ENCODE measurements at places on chromosomes 13 and 19.
A peak's percentile ranks its signal among the peaks of the same experiment; 100 is the strongest.

DNA sequence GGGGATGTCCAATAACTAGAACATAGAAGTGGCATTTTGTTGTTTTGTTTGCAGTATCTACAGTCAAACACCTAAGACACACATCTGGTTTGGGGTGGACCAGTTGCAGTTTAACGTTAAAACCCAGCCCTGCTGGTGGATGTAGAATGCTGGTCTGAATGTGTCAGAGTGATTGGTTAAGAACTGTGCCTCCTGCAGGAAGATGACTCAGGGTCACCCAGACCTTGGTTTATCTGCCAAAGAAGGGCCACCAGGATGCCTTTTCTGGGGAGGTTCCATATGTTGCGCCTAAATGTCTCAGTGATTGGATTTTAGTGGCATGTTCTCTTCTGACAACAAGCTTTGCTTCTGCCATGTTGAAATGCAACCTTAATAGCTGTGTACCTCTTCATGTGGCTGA lies 23.1 kb downstream of the ZNF536 start:
- DNase-seq: no peak

- no peak for DNase-seq
Measured at GRCh38 chr13:95220611-95221010, 80.6 kb downstream of the ABCC4 start.

- DNase-seq: no peak
Measured at GRCh38 chr19:35715355-35715809, 2.4 kb upstream of the KMT2B start.

DNA sequence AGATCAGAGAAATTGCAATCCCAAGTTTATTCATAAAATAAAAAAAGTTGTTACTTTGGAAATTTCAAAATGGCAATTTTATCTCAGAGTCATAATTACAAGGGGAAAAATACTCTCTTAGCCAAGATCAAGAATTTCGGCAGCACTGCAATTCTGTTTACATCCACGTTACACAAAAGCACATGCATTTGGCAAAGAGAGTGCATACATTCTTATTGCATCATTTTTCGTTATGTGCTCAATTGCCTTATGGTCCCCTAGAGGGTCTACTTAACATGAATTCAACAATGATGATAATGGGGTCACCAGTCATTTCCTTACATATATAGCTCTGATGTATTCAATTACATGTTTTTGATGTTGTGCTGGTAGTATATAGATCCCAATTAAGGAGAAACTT lies 498.0 kb downstream of the DIAPH3 start:
- DNase-seq: no peak

GRCh38 chr19:30686176-30686820 lies 314.1 kb downstream of the ZNF536 start:
- no peak for DNase-seq

- DNase-seq: no peak
Measured at GRCh38 chr19:39251081-39251480, 2.4 kb upstream of the IFNL4 start.

GRCh38 chr13:64553411-64554129 lies 2676.6 kb downstream of the PCDH9 start:
- DNase-seq: no peak

- no peak for DNase-seq
Measured at GRCh38 chr19:49524812-49525455, 2.9 kb upstream of the RCN3 start.

DNA sequence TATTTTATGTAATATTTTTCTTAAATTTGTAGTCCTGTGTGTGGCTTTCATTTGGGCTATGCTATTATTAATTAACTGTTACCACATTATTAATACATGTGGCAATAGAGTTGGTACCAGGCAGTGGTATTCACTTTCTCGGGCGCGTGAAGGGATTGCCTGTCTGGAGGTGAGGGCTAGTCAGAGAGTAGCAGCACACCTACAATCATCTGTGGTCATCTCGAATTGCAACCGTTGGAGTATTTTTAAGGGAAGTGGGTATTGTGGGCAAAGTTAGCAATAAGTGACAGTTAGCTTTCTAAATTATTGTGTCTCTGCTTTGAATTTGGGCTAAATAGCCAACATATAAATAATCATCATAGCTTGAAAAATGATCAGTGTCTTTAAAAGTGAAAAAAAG lies 20.0 kb upstream of the GPR18 start:
- DNase-seq: no peak

GRCh38 chr19:54696117-54696548 lies 28.1 kb upstream of the KIR3DL3 start:
- DNase-seq: no peak

- DNase-seq: peak; percentile 18
Measured at GRCh38 chr19:6092329-6093286, 17.7 kb downstream of the RFX2 start.

DNA sequence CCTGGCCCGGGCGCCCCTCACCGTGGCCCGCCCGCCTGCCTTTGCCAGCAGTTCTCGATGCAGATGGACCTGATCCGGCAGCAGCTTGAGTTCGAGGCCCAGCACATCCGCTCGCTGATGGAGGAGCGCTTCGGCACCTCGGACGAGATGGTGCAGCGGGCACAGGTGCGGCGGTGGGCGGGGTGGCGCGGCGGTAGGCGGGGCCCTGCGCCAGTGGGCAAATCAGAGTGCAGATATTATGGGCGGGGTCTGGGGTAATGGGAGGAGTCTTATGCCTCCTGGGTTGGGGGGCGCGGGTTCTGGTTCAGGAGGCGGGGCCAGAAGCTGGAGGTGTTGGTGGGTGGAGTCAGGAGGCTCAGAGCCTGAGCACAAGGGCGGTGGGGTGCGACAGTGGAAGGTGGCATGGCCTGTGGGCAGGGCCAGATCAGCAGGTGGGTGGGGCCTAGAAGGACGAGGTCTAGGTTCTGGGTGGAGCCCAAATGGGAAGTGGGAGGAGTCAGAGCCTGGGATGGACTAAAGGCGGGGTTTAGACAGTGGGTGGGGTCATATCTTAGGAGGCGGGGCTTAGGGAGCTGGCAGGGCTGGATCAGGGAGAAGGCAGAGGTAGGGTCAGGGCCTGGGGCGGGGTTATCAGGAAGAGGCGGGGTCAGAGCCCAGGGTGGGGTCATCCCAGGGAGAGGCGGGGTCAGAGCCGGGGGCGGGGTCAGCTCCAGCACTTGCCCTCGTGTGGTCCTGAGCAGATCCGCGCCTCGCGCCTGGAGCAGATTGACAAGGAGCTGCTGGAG lies 5.6 kb downstream of the APC2 start:
- peak; percentile 81 for DNase-seq

Measured in NCI-H526 treated with DMSO at 0.1 percent for 48 hours (cell line).